ENCODE measurements at places on chromosomes 6 and 20.

GRCh38 chr20:32354592-32355416, 3.3 kb upstream of the ASXL1 start:
- no peak for DNase-seq

- DNase-seq: no peak
These were observed 35.0 kb downstream of the STX11 start for GRCh38 chr6:144185133-144185836.

- DNase-seq: no peak
These were observed 51.5 kb upstream of the SMIM29 start for GRCh38 chr6:34300332-34300751.

- DNase-seq: no peak
These were observed 38.8 kb downstream of the LYRM2 start for GRCh38 chr6:89599727-89600126.

DNA sequence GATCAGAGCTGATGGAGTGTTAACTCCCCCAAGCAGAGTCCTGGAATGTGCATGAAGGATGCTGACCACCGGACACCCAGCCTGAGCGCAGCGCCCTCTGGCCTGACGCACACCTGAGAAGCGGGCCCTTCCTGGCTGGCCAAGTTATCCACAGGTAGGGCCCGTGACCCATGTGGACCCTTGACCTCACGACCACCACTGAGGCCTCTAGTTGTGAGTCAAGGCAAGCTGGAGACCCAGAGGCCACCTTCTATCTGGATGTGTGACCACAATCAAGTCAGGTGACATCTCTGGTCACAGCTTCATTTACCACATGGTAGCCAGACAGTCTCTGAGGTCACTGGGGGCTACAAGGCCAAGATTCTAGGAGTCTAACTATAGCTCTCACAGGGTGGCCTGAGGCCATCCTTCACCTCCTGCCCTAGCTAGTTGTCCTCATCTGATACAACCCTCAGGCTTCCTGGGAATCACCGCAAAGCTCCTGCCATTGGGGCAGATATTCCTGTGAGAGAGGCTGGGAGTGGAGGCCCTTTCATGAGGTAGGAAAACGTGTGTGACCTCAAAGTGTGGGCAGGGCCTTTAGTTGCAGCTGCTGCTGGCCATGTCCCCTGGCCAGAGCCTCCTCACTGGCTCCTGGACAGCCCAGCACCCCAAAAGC, 53.1 kb downstream of the DSTN start:
- no peak for DNase-seq

- DNase-seq: no peak
These were observed 11.5 kb upstream of the SRC start for GRCh38 chr20:37334450-37334849.

DNA sequence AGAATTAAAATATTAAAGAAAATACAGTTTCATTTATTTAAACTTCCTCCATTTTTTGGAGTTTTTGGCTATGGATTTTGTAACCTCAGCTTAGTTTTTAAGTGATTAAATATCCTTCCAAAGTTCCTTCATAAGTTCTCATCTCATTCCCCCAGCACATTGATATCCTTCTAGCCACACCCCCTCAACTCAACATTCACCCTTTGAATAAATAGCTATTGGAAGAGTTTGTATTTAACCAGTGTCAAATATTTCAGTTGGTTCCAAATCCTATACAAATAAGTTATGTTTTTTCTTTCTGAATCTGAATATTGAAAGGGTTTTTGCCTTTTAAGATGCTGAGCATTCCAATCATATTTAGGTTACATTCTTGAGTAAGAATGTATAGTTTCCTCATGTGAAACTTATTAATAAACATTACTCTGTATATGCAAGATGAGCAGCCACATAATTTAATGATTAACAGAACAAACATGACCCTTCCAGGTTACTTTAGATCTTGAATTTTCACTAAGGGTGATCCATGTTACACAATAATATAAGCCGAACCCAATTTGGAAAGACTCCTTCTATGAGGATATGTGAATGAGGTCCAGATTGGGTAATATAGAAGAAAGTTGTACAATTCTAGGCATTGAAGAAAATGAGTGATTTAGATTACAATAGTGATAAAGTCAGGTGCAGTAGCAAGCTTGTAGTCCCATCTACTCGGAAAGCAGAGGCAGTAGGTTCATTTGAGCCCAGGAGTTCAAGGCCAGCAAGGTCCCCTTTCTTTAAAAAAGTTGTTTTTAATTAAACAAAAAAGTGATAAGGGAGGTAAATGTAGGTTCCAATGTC, 13.6 kb downstream of the GLYATL3 start:
- DNase-seq: no peak

DNA sequence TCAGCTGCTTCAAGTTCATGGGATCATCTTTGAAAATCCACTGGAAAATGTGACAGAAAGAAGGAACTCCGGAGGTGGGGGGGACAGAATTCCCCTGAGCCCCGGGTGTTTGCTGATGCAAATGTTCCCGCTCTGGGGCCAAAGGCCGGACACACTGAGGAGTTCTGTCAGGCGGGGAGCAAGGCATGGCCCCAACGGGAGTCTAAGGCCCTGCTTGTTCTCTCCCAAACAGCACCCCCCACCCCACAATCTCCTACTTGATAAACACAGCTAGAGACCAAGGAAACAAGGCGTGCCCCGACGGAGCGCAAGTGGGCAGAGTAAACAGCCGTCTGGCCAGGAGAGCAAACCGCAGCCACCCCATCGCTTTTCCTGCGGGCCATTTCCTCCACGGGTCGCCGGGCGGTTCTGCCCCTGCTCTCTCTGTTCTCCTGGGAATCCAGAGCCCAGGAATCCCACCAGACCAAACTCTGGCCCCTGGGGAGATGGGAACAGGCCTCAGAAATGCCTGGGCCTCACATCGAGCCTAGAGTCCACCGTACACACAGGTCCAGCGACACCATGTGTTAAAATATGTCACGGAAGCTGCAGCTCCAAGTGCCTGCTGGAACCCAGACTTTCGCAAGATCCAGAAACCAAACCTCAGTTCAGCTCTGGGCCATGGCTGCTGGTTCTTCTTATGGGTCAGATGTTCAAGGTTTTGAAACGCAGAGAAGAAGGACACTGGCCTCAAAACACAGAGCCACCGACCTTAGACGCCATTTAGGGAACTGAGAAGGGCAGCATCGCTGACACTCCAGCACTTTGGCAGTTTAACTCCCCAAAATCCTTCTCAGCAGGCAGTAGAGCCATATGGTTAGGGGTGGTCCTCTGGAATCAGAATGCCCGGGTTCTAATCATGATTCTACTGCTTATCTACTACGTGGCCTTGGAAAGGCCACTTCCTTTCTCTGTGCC, 104.2 kb downstream of the PREX1 start:
- peak; percentile 57 for DNase-seq

- DNase-seq: peak; percentile 13
These were observed 23.8 kb downstream of the PHACTR2 start for GRCh38 chr6:143701349-143702234.

DNA sequence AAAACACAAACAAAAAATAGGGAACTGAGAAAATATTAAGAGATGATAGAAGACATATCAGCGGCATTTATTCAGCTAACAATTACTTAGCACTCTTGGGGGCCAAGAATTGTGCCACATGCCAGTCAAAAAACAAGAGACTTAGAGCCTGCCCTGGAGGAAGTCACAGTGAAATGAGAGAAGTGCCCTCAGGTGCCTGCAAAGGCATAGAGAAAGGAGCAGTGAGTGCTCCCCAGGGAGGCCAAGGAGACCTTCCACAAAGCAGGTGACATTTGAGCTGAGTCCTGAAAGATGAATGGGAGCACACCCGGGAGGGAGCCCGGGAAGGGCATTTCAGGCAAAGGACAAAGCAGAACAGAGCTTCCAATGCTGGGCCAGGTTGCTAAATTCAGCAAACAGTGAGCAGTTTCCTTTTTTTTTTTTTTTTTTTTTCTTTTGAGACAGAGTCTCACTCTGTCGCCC, 184.7 kb upstream of the JARID2 start:
- DNase-seq: peak; percentile 26

- DNase-seq: no peak
These were observed 8.5 kb upstream of the GDF5 start for GRCh38 chr20:35446356-35447078.

DNA sequence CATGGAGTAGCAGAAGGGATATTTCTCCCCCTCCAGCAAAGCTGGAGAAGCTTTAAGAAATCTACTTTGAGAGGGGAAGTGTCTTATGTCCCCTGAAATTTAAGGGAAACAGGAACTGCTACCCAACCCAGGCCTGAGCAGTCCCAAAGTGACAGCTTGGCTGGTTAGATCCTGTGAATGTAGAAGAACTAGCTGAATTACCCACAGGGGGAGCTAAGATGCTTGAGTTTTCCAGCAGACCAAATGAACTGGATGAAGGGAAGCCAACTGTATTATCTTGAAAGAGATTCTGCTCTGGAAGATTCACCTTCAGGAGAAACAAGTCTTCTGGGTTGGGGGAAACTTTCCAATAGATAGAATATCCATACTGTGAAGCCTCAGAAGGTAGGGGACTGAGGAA, 303.3 kb upstream of the MMS22L start:
- DNase-seq: peak; percentile 14

DNA sequence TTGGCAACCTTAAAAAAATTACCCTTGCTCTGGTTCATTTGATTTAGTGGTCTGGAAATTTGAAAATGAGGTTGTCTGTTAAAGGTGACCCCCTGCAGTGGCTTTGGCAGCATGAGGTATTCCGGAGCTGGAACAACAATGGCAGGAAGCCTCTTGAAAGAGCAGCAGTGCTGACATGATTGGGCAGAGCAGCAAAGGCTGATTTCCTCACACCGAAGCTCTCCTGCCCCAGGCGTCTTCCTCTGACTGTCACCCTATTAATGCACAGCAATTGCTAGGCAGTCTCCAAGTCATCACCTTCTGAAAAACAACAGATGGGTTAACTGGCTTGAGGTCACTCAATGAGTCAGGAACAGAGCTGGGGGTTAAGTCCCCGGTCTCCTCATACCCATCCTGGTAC, 241.8 kb upstream of the MMS22L start:
- no peak for DNase-seq

DNA sequence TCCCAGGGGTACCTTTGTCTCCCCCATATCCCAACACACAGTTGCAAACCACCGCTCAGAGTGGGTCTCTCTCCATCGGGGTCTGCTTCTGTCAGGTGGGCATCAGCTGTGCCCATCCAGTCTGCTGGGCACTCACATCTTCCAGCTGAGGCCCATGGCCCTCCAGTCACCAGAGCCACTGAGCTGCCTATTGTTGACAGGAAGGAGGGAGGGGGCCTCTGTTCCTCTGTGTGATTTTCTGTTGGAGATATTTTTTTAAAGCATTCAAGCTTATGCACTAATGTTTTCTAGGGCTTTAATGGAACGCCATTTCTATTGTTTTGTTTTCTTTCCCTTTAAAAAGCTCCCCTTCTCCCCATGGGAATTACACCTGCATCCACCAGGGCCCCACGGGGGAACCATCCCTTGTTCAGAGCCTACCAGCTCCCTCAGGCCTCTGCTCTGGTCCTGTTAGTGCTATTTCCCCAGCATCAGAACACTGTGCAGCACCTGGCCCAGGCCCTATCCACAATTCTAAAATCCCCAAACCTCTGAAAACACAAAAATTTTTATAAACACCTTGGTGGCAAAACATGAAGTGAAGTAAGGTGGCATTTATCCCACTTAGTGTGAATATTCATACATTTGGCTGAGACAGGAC, 326.2 kb downstream of the CD83 start:
- no peak for DNase-seq

DNA sequence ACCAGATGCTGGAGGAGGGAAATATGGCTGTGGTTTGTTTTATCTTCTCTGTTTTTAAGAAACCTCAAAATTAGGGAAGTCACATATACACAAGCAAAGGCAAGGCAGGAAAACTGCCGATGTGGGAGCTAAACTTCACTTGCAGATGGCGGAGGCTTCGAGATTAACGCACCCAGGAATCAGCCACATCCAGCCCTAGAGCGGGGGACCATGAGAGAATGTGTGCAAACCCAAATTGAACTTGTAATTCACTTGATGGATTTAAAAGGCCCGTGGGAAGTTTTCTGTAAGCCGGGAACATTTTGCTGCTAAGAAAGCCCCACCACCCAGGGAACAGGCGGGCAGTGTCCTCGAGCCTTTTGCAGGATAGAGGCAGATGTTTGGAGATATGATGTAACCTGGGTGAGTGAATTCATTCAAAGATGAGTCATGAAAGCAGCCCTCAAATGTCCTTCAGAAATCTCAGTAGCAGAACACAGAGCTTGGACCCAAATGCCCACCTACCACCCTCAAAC, 39.9 kb downstream of the PREX1 start:
- DNase-seq: peak; percentile 44

- no peak for DNase-seq
These were observed 186.6 kb downstream of the DOK5 start for GRCh38 chr20:54661880-54662465.

GRCh38 chr6:23181356-23182110, 612.2 kb downstream of the HDGFL1 start:
- DNase-seq: peak; percentile 10

- no peak for DNase-seq
These were observed 43.4 kb downstream of the QKI start for GRCh38 chr6:163457637-163458561.

DNA sequence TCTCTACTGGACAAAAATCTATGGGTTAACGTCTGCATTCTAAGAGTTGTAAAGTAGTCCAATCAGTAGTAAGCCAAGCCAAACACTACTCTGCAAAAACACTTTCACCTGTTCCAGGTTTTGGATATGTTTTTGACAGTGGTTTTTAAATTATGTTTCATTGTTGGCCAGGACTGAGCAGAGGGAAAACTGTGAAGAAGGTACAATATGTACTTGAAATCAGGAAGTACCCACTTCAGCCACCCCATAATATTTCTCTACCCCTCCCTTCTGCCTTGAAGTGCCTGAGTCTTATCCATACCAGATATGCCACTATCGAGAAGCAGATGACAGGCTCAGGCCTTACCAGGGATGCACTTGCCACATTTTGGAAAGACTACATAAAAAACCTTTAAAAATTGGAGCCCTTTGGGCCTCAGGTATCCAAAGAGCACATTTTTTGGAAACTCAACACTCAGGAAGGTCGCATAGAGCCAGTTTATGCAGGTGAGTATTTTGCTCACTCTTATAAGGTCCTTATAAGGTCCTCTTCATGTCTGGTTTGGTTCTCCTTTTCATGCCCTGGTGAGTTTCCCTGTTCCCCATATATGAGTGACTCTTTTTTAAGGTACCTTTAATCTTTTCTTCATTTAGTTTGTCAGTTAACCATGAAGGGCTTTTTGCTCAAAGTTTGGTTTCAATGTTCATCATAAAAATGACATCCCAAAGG, 859.3 kb upstream of the FLRT3 start:
- no peak for DNase-seq

Measured in tongue (tissue), 3 donors.